Stimulated activated CD4-positive, alpha-beta T cell treated with anti-CD3 and anti-CD28 coated beads, Interleukin-2, amount 100 ng/mL, for 48 hours (primary cell): ENCODE measurements at places on chromosomes 7 and 10.

- DNase-seq, result no peak
Observed at GRCh38 chr10:46556515-46557318, at the start of gene GPRIN2. GPRIN2 (minus strand) TSS chr10:46556658; CDS start chr10:46550736, 5,922 bp downstream.

- no peak for DNase-seq
Observed at GRCh38 chr7:5357951-5358350, 65.7 kb downstream of the TNRC18 start.

DNA sequence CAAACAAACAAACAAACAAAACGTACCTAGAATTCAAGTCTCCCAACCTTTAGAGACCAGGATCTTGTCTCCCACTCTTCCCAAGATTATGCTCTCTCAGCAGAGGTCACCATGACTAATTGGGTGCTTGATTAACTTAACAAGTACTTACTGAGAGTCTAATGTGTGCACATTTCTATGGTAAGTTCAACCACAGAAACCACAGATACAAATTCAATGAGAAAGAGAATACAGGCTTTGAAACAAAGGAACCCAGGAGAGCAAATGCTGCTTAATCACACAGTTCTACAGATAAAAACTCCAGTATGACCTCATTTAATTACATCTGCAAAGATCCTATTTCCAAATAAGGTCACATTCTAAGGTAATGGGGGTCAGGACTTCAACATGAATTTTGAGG is 142.8 kb downstream of the DNAJC1 start:
- no peak for DNase-seq

- no peak for DNase-seq
Observed at GRCh38 chr10:32516567-32517495, 70.9 kb downstream of the CCDC7 start.

- no peak for DNase-seq
Observed at GRCh38 chr7:33129806-33130153, 416 bp downstream of the BBS9 start.

DNA sequence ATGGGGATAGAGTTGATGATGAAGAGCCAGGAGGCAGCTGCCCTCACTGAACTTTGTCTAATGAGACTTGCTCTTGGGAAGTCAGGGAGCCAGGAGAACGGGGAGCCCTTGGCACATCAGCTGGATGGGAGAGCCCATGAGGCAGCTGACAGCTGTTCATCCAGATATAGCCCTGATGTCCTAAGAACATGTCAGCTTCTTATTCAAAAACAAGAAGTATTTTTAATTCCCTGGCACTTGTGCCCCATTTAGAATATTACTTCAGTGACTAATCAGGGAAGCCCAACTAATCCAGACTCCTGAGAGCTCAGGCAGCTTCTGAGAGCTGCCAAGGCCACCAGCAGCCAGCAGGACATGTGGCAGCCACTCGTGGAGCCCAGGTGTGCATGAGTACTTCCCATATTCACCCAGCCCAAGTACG is 363.4 kb downstream of the GRID1 start:
- DNase-seq, result no peak

DNA sequence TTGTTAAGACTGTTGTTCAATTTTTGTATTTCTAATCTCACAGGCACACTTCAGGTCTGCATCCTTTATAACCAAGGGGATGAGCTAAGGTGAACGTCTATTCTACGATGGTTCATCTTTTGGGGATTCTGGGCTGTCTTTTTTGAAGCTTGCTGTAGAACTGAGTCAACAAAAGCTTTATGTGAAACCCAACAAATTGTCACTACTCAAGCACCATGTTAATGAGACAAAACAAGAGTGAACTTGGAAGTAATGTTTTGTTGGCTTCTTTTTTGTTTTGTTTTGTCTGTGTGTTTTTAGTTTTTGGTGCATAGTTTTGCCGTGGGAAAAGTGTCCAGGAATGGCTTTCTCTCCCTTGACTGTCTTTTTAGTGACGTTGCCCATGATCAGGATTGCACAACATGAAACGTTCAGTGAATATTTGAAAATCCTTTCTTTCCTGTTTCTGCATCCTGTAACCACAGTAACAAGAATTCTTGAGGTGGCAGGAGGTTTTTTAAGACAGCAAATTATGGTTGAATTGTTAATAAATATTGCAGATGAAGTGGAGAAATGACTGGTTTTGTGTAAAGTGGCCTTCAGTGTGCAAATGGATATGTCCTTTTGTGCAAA is 65.6 kb downstream of the WIPF3 start:
- DNase-seq, result no peak

DNA sequence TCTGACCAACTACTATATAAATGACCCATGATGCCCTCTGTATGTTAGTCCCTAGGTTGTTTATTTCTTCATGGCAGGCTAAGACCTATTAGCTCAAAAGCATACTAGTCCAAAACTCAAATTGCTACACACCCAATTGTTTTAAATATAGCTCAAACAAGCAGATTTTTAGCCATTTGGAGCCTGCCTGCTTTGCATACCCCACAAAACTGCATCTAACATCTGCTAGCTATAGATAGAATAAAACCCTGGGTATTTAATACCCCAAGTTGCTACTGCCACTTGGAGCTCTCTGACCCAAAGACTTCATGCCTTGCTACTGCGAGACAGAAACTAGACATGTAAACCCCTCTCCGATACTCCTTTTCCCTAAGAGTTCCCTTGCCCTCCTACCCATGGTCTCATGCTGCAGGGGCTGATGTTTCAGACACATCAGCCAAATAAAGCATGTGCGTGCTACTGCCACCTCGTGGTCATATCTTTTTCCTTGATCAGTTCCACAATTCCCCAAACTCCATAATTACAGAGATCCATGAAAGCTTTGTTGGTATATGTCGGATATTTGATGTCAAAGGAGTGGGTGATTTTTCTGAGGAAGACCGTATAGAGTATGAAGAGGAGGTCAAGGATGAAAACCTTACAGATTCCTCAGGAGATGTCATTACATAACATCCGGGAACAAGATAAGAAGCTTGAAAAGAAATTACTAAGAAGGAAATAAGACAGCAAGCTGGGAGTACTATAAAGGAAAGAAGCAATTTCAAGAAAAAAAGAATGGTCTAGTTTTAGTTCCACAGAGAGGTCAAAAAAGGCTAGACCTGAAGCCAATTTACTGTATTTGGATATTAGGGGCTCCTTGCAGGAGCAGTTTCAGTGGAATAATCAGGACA is 386.6 kb downstream of the SH2D4B start:
- peak; percentile 9 for DNase-seq

GRCh38 chr10:8055420-8056349 is 1.2 kb downstream of the GATA3 start:
- no peak for DNase-seq

DNA sequence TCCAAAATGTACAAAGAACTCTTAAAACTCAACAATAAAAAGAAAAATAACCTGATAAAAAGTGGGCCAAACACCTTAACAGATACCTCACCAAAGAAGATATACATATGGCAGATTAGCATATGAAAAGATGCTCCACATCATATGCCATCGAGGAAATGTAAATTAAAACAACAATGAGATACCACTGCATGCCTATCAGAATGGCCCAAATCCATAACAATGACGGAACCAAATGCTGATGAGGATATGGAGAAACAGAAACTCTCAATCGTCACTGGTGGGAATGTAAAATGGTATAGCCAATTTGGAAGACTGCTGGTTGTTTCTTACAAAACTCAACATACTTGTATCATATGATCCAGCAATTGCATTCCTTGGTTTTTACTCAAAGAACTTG is 319.9 kb downstream of the PHTF2 start:
- DNase-seq, result no peak

- DNase-seq, result no peak
Observed at GRCh38 chr10:58813573-58813972, 300.9 kb downstream of the BICC1 start.

- DNase-seq, result no peak
Observed at GRCh38 chr10:4931587-4931986, 31.6 kb upstream of the AKR1C1 start.

DNA sequence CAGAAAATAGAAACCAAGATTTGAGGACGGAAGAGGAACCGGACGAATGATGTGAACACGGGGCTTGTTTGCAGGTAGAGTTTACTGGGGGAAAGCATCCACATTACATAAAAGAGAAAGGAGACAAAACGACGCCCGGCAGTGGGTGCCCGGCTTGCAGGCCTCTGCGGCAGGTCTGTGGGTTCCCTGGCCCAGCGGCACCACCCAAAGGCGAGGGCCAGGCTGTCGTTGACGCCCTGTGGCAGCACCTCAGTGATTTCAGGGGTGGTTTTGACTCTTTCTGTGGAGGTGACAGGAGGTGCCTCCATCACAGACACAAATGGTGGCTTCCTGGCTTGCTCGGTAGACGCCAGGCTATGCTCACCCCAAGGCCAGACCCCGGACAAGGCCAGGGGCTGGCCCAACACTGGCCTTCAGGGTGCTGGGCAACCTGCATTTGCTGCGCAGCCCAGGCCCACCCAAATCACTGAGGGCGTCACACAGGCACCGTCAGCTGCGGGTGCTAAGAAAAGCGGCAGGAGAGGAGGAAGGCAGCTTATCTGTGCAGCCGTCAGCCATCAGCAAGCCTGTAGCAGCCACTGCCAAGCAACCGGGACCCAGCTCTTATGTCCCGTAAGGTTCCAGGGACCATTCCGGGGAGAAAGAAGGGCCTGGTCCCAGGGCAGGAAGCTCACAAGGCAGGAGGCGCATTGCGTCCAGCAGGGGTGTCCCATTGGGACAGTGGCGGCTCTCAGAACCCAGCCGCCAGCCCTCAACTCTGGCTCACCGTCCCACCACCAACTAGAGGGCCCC is 230.3 kb downstream of the PTPRN2 start:
- DNase-seq, result no peak

DNA sequence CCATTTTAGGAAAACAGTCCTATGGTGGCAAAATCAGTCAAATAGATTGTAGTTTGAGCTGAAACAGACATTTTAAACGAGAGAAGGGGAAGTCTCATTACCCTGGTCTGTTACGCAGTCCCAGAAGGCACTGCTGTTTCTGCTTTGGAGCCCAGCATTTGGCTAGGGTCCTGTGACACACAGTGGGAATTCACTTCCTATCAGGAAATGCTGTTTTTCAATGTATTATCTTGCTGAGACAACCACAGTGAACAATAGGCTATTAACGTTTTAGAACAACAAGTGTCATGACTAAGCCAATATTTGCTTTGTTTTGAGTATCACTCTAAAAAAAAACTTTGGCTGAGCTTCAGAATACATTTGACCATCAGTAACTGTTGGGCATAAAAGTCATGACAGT is 74.1 kb downstream of the ADD3 start:
- no peak for DNase-seq

GRCh38 chr7:15525652-15526263 is 36.1 kb downstream of the AGMO start:
- no peak for DNase-seq

- no peak for DNase-seq
Observed at GRCh38 chr10:36441557-36441956, 683.8 kb upstream of the ANKRD30A start.

GRCh38 chr7:127674361-127674760 is 22.4 kb downstream of the SND1 start:
- no peak for DNase-seq

DNA sequence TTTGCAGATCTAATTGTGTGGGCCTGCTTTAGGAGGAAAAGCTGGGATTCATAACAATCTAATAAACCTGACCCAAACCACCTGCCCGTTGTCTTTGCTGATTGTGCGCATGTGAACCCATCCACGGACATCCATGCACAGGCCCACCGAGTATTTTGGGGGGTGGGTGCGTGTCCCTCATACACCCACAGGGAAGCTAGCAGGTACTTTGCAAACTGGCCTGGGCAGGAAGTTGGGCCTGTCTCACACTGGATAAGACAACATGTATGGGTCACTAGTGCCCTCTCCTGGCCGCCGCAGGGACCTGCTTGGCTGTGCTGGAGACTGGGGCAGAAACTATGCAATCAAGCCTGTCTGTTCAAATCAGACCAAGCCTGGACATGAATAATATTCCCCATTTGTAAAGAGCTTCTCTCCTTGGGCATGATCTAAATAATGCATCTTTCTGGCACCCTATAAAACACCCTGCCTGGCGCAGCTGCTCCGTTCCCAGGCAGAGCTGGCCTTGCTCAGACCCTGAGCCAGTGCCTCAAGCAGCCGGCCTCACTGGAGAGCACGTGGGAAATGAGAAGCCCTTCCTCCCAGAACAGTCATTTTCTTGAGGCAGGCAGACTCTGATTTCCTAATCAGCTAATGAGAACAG is 15.8 kb downstream of the ECHDC3 start:
- DNase-seq, result peak; percentile 84

DNA sequence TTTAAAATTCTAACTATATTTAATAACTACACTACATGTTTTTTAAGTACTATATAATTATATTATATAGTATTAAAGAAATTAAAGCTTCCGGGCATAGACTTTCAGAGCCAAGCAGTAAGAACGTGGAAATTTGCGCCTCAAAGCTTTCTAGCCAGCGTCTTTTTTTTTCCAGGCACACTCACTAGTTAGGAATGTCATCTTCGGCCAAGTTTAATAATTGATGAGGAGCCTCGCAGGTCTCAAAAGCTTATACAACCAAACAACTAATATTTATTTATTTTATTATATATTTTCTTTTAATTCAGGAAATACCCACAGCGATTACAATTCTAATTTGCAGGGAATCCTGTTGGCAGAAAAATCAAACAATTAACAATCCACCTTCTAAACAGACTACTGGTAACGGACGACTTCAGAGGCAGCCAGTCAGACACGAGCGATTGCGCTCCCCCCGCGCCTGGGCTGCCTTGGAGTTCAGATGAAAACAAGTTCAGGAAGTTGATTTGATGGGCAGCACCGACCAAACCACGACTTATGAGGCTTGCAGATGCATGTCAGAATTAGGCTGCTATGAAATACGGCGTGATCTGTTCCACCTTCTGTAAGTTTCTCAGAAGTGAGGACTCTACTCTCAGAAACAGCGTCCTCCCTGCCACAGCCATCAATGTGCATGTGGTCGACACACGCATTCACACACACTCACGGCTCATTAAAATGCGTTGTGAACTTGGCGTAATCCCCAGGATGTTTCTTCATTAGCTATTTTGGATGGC is 431.8 kb upstream of the MGMT start:
- DNase-seq, result no peak

- no peak for DNase-seq
Observed at GRCh38 chr10:58756130-58756719, 243.6 kb downstream of the BICC1 start.

DNA sequence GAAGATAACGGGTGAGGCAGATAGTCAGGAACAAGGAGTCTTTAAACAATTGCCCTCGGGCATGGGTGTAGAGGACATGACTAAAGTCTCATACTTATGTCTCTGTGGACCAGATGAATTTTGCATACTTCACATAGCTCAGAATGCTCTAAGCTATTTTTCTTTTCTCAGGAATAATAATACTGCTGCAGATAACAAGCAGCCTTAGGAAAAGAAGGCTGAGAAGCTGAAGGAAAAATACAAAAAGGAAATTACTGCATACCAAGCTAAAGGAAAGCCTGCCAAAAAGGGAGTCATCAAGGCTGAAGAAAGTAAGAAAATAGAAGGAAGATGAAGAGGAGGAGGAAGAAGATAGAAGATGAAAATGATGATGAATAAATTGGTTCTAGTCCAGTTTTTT is 13.4 kb upstream of the ERCC6 start:
- DNase-seq, result no peak

DNA sequence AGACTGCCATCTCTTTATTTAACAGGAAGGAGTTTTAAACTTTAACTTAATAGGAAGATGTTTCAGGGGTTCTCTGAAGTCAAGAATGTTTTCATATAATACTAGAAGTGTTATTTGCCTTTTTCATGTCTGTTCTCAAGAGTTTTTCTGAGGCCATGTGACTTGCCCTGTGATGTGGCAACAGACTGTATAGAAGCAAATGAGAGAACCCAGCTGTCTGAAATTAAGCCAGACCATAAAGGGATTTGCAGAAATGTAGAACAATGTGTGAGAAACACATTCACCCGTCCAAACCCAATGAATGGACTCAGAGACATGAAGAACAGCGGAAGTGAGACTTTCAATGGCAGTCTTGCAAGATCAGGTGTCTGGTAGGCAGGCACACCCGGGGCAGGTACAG is 23.8 kb downstream of the MAPK8 start:
- DNase-seq, result no peak
